ENCODE measurements at places on chromosomes 7 and 10.

DNA sequence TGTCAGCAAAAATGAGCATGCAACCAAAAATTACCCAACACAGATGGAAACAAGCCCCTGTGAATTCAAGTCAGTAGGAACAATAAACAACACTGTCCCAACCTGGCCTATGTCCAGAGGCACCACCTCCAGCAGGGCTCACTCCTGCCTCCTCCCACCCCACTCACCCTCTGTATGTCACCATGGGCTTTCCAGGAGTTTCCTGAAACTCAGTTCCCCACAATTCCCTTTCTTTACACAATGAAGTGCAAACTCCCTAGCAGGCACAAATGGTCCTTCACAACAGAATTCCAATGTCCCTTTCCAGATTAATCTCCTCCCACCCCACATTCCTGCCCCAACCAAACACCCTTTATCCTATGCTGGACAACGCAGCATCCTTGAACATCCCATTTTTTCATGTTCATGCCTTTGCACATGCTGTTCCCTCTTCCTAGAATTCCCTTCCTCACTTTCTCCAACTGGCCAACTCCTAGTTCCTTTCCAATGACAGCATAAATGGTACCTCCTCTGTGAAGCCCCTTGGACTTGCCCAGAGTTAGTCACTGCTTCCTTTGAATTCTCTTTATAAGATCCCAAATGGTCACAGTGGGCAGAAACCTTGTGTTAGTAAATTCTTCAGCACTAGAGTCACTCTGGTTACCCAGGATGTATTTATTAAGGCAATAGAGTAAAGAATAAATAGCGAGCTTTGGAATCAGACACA, 157.5 kb downstream of the SLIT1 start:
- no peak for DNase-seq

DNA sequence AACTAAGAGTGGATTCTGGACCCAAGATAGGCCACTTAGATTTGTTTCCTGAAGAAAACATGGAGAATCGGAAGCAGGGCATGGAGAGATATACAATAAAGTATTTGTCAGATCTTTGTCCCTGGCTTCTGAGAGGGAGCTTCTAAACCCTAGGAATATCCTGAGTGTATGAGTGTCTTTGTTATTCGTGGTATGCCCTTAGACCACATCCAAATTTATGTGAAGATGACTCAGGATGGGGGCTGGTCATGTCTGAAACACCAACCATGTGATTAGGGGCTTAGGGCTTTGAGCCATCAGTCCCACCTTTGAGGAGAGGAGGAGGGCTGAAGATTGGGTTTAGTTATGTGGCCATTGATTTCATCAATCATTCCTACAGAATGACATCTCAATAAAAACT, 69.7 kb upstream of the PLPP4 start:
- no peak for DNase-seq

GRCh38 chr7:84844771-84845170, 342.1 kb downstream of the SEMA3D start:
- no peak for DNase-seq

GRCh38 chr10:28492116-28492920, 40.6 kb upstream of the WAC start:
- DNase-seq = no peak

- no peak for DNase-seq
Measured at GRCh38 chr10:122530177-122530576, 30.4 kb upstream of the DMBT1 start.

DNA sequence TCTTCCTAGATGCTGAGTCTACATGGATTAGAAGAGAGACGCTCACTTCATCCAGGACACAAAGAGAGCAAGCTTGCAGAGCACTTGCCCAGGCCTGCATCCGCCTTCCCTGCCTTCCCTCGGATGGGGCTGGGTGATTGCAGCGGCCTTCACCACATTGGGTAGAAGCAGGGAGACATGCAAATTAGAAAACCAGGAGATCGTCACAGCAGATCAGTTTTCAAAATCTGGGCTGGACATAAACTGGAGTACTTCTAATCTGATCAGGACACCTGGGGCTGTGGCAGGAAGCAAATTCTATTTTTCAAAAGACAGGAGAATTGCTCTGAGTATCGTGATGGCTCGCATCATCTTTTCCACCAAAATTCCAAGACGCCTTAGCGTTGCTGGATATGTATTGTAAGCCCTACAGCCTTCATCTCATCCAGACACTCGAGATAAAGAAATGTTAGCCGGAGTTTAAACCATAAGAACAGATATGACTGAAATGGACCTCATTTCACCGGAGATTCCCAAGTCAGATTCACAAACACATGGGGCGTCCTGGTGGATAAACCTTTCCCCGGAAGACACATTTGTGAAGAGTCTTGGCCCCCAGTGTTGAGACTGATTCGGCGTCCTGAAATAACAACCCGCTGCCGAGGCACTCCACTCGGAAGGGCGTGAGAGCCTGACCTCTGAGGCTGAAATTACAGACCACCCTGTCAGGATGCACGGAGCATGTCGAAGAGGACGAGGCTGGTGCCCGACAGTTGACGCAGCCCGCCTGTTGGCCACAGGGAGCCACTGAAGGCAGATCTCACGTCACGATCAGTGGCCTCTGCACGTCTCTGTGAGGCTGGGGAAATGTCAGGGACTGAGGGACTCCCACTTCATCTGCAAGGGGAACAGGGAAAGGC, 91.2 kb upstream of the PARD3 start:
- DNase-seq = no peak

DNA sequence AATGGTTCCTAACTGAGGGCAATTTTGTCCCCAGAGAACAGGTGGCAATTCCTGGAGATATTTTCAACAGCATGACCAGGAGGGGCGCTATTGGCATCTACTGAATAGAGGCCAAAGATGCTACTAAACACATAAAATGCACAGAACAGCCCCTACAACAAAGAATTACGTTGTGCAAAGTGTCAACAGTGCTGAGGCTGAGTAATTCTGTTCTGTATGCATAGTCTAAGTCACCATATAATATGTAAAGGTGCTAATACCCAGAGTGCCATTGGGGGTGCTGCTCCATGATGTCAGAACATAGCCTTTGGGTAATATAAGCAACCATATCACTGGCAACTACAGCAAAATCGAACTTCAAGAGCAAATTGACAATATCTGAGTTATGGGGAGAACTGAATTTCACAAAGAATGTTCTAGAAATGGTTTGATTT, 213.3 kb upstream of the PHYHIPL start:
- DNase-seq = no peak

DNA sequence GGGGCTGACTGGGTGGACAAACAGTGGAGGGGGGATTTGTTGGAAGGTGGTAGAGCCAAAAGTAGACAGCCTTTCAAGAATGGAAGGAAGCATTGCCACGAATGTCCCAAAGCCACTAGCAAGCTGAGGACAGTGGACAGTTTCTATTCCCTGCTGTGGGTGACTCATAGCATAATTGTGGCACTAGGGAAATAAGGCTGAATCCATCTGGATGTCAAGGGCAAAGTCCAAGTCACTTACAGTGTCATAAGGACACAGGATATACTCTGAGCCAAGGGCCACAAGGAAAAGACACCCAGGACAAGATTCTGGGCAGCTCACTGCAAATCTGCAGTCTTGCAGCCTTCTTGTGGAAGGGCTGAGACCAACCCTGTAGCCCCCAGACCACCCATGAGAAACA, 79.7 kb downstream of the FRMPD2 start:
- no peak for DNase-seq

- no peak for DNase-seq
Measured at GRCh38 chr7:115869190-115869589, 161.4 kb downstream of the TFEC start.

GRCh38 chr7:29946428-29947186, 43.0 kb downstream of the SCRN1 start:
- DNase-seq = no peak

GRCh38 chr7:150753826-150754603, 16.8 kb downstream of the GIMAP5 start:
- no peak for DNase-seq

GRCh38 chr7:150986099-150986512, 4.7 kb upstream of the NOS3 start:
- no peak for DNase-seq

- DNase-seq = no peak
Measured at GRCh38 chr7:90723233-90723632, 127.1 kb downstream of the CDK14 start.

GRCh38 chr10:4215963-4216575, 431.1 kb upstream of the KLF6 start:
- DNase-seq = no peak

DNA sequence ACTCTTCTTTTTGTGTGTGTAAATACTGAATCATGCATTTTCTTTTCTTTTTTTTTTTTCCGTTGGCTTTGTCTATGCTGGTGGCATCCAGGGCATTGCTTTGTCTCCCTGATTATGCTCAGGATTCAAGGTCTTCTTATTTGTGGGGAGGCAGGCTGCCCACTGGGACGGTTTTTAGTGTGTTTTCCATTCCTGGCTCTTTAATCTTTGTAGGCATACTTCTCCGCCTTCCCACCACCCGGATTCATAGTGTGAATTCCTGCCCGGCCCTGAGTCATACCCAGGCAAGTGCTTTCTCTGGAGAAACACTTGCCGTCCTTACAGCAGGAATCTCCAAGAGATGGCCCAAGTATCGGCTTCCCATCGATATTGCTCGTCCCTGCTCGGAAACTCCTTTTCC, 5.2 kb downstream of the ZNF655 start:
- DNase-seq = no peak

Data from GM12864 (cell line).